AG10803 (cell line): ENCODE measurements at places on chromosomes 12 and 14.
A peak's percentile ranks its signal among the peaks of the same experiment; 100 is the strongest.

GRCh38 chr12:97745406-97746101 lies 282.9 kb downstream of the RMST start:
- DNase-seq = no peak

GRCh38 chr14:42299692-42300091 lies 693.0 kb downstream of the LRFN5 start:
- no peak for DNase-seq

DNA sequence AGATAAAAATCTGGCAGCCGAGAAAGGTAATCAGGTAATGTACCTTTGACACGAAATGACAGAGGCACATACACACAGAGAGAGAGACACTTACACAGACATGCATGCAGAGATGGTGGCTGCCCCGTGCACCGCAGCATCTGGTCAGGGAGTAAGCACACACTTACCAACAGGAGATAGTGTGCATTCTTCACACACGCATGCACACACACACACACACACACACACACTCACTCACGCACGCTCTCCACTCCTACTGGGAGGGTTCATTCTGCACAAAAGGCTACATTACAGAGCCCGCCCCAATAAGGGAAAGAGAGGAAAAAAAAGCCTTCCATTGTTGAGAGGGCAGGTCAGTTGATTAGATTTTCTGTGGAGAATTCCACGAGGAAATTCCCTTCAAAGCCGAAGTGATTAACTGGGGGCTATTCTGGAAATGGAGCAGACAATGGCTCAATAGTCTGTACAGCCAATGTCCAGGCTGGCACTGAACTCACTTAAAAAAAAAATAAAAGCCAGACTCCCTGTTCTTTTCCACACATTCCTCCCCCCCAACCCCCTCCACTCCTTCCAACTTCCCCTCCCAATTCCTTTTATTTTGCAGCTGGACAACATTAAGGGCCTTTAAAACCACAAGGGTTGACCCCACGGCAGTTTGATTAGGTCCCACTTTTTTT lies 1.4 kb upstream of the SOX5 start:
- no peak for DNase-seq

DNA sequence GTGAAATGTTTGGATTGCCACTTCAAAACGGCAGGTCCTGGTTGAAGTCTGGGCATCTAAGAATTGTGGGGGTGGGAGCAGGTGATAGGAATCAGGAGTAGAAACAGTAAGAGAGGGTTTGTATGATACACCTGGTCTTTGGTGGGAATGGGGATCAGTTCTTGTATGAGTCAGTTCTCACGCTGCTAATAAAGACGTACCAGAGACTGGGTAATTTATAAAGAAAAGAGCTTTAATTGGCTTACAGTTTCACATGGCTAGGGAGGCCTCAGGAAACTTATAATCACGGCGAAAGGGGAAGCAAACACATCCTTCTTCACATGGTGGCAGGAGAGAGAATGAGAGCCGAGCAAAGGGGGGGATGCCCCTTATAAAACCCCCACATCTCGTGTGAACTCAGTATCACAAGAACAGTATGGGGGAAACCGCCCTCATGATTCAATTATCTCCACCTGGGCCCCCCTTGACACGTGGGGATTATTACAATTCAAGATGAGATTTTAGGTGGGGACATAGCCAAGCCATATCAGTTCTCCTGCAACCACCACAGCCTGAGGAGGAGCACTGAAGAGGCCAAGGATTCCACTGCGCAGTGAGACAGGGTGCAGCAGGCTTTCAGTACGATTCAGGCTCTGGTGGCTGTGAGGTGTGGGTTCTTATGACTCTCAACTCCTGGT lies 52.1 kb downstream of the DRAM1 start:
- DNase-seq = no peak

GRCh38 chr12:82176761-82177490 lies 181.3 kb downstream of the CCDC59 start:
- peak; percentile 43 for DNase-seq

- no peak for DNase-seq
Observed at GRCh38 chr14:84217066-84217465, 1312.9 kb upstream of the FLRT2 start.

GRCh38 chr12:55633151-55633550 lies 3.5 kb upstream of the OR10P1 start:
- no peak for DNase-seq

DNA sequence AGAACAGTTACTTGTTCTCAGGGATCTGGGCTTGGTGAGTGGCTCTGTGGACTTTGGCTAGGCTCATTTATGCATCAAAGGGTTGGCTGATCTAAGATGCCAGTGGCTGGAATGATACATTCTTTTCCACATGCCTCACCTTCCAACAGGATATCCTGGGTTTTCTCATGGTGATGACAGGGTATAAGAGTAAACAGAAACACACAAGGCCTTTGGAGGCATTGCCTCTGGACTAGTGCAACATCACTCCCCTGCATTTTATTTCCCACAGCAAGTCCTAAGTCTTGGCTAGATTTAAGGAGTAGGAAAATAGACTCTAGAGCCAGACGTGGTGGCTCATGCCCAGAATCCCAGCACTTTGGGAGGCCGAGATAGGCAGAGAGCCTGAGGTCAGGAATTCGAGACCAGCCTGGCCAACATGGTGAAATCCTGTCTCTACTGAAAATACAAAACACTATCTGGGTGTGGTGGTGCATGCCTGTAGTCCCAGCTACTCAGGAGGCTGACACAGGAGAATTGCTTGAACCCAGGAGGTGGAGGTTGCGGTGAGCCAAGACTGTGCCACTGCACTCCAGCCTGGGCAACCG lies 47.9 kb downstream of the RPH3A start:
- peak; percentile 70 for DNase-seq

DNA sequence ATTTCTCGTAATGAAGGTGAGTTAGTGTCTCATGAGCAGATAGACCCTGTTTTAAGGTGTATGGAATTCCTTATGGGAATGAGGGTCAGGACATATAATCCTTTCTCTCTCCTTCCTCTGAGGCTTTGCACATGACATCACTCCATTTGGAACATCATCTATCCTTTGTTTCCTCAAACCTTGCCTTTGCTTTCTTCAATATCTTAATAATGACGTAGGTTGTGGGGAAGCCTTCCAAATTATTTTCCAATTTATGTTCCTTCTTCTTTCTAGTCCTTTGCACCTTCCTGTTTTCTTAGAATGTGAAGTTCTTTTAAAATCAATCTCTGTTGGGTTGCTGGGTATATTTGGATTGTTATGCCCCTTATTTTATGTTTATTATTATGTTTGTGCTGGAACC lies 502.9 kb upstream of the STXBP6 start:
- DNase-seq = no peak

- peak; percentile 92 for DNase-seq
Observed at GRCh38 chr12:75812271-75813018, 219.1 kb downstream of the PHLDA1 start.

GRCh38 chr12:68434391-68435298 lies 102.5 kb upstream of the MDM1 start:
- no peak for DNase-seq

- DNase-seq = no peak
Observed at GRCh38 chr14:69351911-69352310, 46.2 kb downstream of the ERH start.
